ENCODE measurements at places on chromosomes 6 and 20.
A peak's percentile ranks its signal among the peaks of the same experiment; 100 is the strongest.

DNA sequence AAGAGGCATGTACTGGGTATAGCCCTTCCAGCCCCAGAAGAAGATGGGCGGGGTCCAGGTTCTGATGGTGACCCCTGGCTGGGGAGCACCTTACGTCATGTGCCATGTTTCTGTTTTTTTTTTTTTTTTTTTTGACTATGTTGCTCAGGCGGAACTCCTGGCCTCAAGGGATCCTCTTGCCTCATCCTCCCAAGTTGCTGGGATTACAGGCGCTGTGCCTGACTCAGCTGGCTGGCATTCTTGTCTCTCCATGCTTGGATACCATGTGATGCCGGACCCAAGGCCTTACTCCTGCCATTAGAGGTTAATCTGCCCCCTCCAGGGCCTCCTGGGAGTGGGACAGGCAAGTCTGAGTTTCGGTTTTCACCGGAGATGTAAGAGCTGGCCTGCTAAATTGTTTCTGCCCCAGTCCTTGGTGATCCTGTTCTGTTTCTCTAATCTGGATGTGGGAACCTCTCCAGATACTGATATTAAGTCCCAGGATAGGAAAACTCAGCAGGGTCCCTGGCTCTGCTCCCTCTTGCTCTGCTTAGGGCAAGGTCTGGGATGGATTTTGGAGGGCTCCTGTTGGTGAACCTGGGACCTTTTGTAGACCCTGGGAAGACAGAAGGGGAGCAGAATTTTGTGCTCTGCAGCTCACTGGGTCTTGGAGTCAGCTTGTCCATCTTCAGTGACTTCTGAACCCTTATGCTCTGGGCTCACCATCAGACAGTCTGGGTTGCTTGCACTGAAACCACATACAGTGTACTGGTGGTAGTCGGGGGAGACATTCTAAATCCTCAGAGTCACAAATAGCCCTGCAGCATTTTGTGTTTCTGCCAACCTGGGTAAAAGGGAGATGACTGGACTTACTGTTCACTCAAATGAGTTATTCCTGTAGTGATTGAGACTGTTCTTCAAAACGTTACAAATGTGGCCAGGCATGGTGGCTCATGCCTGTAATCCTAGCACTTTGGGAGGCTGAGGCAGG lies 45.1 kb downstream of the PTK7 start:
- peak; percentile 95 for DNase-seq

DNA sequence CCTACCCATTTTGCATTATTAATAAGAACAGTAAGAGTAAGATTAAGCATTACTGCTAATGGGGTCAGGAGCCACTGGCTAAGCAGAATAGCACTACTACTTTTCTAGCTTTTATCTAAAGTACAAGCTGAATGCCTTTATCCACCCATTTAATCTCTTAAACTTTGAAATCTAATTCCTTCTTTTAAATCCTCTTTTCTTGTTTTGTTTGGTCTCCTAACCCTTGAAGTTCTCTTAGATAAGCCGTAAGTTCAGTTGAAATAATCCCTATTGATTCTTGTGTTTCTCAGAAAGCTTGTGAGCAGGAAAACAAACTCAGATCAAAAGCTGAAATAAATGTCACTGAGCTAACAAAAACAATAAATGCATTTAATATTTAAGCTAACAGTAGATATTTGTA lies 380.2 kb downstream of the TBC1D32 start:
- DNase-seq: no peak

DNA sequence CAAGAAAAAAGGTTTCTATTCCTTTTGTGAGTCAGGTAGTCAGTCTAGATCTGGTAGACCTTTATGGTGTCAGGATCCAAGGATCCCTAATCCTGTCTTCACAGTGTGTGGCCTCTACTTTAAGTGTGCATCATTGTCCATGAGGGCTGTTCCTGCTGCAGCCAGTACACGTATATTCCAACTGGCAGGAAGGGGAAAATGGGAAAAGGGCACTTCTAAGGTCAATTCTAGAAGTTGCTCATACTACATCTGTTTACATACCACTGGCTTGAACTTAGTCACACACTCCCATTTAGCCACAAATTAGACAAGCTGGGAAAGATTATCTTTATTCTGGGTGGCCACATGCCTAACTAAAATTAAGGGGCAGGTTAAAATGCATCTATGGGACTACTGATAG lies 9.7 kb upstream of the MMS22L start:
- no peak for DNase-seq

GRCh38 chr20:4726710-4727397 lies 5.1 kb downstream of the PRND start:
- peak; percentile 64 for DNase-seq

DNA sequence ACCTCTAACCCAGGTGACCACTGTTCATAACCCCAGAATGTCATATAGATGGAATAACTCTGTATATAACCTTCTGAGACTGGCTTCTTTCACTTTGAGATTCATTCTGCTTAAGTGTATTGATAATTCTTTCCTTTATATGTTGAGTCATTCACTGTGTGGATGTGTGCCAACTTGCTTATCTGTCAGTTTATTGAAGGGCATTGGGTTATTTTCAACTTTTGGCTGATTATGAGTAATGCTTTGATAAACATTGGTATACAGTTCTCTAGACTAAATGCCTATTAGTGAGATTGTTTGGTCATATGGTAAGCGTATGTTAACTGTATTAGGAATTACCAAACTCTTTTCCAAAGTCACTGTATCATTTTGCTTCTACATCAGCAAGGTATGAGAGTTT lies 453.4 kb upstream of the SPTLC3 start:
- DNase-seq: no peak

DNA sequence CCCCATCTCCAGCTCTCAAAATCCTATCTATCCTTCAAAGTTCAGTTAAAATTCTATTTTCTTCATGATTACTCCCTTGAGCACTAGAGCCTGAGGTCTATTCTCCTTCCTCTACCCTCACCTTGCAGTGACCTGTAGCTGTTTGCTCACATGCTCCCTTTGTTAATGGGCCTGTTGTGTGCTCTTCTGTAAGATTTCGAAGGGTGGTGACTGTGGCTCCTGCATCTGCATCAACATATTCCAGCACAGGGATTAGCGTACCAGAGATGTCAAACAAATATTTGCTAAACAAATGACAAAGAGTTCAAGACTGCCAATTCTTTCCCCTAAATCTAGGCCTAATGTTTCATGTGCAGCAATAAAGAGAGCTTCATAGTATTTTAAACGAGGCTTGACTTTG lies 69.5 kb downstream of the ELOVL5 start:
- DNase-seq: no peak

GRCh38 chr6:111725446-111726112 lies 119.9 kb upstream of the TRAF3IP2 start:
- DNase-seq: no peak

- DNase-seq: no peak
Observed at GRCh38 chr6:114334237-114334636, 8.6 kb downstream of the HS3ST5 start.

DNA sequence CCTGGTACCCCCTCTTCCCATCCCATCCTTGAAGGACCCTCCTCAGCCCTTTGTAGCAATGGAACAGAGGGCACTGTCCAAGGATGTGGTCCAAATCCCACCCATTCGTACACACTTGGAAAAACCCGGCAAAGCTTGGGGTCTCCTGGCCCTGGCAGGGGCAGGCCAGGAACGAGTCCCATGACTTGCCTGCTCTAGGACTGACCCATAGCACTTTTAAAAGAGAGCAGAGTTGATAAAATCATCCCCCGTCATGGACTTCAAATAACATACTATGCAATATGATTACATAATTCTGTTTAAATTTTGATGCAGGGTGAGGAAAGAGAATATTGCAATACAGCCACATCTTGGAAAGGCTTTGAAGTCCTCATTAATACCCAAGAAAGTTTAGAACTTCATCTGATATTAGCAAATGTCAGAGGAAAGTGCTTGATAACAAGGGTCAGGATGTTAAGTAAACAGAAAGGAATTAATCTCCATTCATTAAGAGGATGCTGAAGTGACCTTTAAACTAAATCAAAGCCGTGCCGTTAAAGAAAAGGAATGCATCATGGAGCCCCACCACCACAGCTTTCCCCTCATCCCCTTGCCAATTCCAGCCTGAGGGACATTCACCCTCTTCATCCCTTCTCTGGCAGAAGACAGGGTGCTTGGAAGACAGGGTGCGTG lies 60.7 kb upstream of the NXT1 start:
- no peak for DNase-seq

DNA sequence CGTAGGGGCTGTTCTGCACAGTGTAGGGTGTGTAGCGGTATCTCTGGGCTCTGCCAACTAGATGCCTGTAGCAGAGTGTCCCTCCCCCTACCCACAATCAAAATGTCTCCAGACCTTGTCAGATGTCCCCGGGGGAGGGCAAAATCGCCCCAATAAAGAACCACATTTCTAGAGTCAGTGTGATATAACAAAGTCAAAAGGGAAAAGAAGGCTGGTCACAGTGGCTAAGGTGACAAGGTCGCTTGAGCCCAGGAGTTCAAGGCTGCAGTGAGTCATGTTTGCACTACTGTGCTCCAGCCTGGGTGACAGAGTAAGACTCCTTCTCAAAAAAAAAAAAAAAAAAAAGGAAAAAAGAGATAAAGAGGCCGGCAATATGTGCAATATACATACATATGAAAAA lies 11.7 kb upstream of the CEP43 start:
- no peak for DNase-seq

DNA sequence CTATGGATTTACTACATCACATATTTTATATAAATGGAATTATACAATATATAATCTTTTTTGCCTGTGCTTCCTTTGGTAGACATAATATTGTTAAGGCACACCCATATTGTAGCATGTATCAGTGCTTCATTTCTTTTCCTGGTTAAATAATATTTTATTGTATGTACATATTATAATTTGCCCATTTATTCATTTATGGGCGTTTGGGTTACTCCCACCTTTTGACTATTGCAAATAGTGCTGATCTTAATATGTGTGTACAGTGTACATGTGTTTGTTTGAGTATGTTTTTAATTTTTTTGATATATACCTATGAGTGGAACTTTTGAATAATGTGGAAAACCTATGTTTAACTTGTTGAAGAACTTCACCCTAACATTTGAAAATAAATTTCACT lies 804.2 kb downstream of the DHX35 start:
- DNase-seq: no peak

GRCh38 chr6:117118490-117118889 lies 146.9 kb upstream of the VGLL2 start:
- DNase-seq: no peak

DNA sequence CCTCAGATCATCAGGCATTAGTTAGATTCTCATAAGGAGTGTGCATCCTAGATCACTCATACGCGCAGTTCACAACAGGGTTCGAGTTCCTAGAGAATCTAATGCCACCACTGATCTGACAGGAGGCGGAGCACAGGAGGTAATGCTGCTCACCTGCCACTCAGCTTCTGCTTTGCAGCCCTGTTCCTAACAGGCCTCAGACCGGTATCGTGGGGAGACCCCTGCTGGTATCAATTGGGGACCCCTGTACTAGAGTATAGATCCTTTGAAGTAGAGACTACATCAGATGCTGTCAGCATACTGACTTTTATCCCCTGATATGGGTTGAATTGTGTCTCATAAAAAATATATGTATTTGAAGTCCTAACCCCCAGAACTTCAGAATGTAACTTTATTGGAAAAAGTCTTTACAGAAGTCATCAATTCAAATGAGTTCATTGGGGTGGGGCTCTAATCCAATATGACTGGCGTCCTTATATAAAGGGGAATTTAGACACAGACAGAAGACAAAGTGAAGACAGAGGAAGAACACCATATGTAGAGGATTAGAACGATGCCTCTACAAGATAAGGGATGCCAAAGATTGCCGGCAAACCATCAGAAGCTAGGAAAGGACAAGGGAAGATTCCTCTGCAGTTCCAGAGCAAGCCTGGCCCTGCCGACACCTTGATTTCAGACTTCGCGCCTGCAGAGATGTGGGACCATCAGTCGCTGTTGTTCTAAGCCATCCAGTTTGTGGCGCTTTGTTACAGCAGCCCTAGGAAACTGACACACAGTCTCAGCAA lies 104.4 kb upstream of the BTBD3 start:
- DNase-seq: no peak

DNA sequence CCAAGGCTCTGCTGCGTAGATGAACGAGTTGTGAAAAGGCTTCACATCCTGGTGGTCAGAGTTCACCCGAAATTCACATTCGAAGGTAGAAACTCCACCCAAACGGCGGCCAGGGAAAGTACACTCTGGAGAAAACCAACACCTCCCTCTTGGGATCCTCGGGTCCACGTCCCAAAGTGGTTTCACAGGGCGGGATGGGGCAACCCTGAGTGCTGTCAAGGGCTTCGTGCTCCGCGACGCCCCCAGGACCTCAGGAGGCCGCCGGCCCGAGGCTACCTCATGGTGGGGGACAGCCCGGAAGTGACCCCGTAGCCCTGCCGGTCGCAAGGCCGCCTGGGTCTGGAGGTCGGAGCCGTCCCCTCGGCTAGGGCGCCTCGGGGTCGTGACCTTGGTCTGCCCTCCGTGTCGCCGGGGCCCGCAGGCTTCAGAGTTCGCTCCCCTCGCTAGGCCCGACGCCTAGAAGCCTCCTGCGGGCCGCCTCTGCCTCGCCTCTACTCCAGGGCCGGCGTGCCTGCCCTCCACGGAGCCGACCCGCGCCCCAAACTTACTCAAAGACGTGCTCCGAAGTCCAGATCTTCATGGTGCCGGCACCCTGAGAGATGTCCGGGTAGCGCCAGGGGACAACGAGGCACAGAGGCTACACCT lies at the start of gene PRELID3B:
PRELID3B (minus strand) TSS at position 636 of the 645 bp plus-strand sequence; CDS start at position 580, 56 bp downstream.
- DNase-seq: no peak

- DNase-seq: no peak
Observed at GRCh38 chr6:69827276-69827893, 30.6 kb upstream of the LMBRD1 start.

DNA sequence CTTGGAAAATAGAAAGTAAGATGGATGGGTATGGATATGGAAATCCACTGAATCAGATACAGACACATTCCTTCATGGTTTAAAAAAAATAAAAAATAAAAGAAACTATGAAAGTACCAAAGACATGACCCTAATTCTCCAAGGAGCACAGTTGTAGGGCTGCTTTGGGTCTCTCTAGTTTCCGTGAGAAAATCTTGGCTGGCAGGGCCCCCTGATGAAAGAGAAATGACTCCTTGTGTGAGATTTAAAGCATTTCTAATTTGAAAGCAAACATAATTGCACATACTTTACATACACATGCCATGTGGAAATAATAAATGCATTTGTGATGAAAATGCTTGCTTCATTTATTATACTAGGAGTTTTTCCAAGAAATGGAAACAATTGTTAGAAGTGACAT lies 593.9 kb upstream of the BTBD3 start:
- DNase-seq: no peak

- DNase-seq: no peak
Observed at GRCh38 chr20:50381771-50382593, 128.2 kb upstream of the PTPN1 start.

DNA sequence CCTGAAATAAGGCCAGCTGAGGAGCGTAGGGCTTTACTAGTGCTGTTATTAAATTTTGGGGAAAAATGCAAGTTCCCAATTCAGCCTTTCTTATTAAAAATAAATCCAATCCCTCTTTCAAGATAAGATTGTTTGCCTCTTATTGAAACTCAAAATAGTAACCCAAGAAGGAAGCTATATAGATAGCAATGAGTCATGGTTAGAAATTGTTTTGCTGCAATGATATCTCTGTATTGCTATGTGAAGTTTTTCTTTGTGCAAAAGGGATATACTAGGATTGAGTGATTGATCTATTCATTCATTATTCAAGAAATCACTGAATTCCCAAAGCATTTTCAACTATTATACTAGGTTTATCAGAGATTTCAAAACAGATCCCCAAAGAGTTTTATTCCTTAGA lies 93.0 kb upstream of the HDAC2 start:
- no peak for DNase-seq

- no peak for DNase-seq
Observed at GRCh38 chr6:150229436-150230163, 86.8 kb downstream of the PPP1R14C start.

GRCh38 chr6:160004419-160005175 lies 35.7 kb downstream of the IGF2R start:
- no peak for DNase-seq

- DNase-seq: no peak
Observed at GRCh38 chr20:23050076-23050838, 785 bp upstream of the THBD start.
